ENCODE measurements at places on chromosomes 3 and 15.

GRCh38 chr3:145175626-145176025 lies 985.4 kb downstream of the PLOD2 start:
- DNase-seq = no peak

- no peak for DNase-seq
These were observed 49.5 kb upstream of the PDZRN3 start for GRCh38 chr3:73674280-73674679.

- DNase-seq = no peak
These were observed 78.4 kb upstream of the PRR23E start for GRCh38 chr3:127114337-127115070.

GRCh38 chr15:76061700-76062099 lies 1.9 kb downstream of the TMEM266 start:
- no peak for DNase-seq

DNA sequence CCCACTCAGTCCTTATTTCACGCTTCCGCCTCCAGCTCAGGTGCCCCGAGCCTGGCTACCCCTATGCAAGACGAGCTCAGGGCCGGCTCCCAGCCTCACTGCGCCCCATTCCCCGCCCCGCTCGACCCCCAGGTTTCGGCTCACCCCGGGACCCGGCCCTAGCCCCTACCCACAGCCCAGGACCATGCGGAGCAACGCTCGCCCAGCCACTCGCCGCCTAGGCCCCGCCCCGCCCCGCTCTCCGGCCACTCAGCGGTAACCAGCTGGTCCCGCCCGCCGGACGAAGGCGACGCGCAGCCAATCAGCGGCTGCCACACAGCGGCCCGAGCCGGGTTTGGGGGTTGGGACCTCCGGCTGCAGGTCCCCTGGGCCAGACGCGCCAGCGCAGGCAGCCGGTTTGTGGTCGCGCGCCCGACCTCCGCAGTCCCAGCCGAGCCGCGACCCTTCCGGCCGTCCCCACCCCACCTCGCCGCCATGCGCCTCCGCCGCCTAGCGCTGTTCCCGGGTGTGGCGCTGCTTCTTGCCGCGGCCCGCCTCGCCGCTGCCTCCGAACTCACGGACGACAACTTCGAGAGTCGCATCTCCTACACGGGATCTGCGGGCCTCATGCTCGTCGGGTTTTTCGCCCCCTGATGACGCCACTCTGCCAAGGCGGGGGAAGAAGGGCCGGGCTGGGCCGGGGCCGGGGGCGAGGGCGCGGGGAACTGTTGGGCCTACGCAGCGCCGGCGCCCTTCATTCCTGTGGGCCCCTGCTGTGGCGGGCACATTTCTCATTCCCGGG lies at the start of gene CATSPER2:
CATSPER2 (minus strand) TSS at position 196 of the 781 bp plus-strand sequence. CDS start 783 bp downstream, outside the sequence.
- no peak for DNase-seq

DNA sequence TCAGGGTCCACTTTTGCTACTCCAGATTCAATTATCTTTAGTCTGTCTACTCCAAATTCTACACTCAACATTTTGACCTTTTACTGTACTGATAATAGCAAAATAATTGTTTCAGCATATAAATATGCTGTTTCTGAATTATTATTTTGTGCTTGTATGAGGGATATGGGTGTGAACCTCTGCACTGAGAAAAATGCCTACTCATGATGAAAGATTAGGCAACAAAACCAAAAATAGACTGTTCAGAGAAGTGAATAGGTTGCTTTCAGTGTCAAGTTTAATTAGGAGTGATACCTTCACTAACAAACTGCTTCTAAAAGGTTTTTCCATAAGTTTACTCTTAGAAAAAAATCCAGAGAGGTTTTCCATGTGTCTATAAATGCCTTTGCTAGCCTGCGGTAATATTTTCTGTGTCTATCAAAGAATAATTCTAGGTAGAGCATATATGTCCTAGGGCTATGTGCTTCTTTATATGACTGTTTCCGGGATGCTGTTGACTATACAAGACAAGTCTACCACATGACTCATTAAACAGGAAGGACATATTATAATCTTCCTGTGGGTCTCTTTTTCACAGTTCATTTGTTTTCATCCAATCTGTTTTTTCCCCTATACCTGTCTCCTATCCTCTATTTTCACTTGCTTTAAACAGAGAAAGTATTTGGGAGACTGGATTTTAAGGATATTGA lies 218.5 kb upstream of the TTC14 start:
- no peak for DNase-seq

- DNase-seq = no peak
These were observed 140.6 kb upstream of the SLITRK3 start for GRCh38 chr3:165336786-165337185.

- no peak for DNase-seq
These were observed 16.1 kb downstream of the IRAK2 start for GRCh38 chr3:10180738-10181295.
